ENCODE measurements at places on chromosomes 2 and 18.

DNA sequence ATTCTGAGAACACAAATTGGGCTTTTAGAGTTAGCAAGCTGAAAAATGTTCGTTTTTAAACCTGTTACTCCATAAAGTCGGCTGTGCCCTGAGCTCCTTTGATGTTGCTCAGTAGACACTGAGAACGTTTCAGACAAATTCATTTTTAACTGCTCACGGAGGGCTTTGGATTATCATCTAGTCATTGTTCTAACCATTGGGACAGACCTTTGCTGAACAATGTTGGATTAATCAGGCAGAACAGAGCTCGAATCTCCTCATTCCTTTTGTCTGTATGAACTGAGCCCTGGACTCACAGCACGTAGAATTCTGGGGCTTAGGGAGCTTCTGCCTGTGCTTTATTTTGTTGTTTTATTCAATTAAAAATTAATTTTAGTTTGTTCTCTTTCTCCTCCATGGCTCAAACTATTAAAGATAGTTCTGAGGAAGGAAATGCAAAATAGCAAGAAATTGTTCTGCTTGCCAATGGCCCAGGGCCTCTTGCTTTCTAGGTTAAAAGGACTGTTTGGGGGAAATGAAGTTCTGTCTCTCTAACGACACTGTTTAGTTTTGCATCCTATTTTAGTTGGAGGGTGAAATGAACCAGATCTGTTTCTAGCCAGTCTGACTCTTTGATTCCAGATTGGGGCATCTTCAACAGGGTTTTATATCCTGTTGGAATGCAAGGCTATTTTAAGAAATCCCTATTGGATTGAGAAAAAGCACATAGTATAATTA is 114.7 kb upstream of the CXCR4 start:
- DNase-seq: no peak

- DNase-seq: no peak
Observed at GRCh38 chr2:192196421-192197194, 1.9 kb upstream of the TMEFF2 start.

DNA sequence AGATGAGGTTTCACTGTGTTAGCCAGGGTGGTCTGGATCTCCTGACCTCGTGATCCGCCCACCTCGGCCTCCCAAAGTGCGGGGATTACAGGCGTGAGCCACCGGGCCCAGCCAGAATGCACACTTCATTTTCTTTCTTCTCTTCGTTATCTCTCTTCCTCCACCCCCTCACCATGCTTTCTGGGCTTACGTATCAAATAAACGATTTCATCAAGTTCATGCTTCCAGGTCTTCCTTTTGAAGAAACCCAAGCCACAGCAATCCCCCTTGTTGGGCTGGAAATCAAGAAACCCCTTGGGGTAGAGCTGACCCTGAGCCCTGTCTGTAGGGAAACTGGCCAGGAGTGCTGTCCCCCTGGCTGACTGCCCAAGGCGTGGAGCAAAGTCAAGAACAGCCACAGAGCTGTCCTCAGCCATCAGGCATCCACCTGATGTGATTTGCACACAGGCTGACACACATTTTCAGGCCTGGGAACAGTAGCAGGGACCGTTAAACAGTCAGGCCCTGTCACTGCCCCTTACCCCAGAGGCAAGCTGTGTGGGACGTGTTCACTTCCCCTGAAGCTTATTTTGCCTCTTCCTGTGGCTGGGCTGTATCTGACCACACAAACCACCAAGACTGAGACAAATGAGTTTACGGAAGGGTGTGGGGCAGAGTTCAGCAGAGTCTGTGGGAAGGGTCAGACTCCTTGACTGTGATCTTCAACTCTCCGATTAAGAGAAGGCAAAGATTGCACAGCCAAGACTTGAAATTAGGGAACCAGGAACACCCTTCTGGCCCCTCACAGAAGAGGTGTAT is 15.1 kb upstream of the NMUR1 start:
- no peak for DNase-seq

- DNase-seq: no peak
Observed at GRCh38 chr2:173828189-173829142, 136.7 kb downstream of the SP3 start.

GRCh38 chr2:131143803-131144202 is 38.7 kb downstream of the PLEKHB2 start:
- no peak for DNase-seq

GRCh38 chr2:114170070-114170469 is 272.4 kb upstream of the DPP10 start:
- no peak for DNase-seq

DNA sequence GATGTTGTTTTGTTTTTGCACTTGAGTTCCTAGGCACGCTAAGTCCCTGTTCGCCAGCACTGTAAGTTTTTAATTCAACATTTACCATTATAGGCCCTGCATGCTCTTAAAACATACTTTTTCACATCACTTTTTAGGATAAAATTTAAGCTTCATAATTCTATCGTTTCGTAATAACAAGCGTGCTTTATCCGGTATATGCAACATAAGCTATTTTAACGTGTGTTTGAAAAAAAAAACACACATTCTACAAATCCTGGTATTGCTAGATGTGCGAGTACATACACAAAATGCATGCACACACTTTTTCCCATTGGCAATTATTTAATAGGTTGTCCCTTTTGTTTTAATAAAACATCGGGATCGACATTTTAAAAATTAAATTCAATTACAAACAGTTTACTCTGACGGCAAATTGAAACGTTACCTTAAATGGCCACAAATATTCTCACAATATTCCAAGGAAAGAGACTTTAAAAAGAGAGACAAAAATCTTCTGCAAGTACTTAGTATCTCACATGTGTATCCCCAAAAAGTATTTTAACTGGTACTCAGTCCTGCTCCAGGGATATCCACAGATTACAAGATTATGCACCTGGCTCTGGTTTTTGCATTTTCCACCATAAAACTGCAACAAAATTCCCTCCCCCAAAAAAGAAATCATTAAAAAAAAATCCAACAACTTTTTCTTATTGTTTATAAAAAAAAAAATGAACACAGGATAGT is 1.0 kb upstream of the TCF4 start:
- DNase-seq: no peak

GRCh38 chr18:47168913-47169312 is 7.3 kb downstream of the IER3IP1 start:
- no peak for DNase-seq

DNA sequence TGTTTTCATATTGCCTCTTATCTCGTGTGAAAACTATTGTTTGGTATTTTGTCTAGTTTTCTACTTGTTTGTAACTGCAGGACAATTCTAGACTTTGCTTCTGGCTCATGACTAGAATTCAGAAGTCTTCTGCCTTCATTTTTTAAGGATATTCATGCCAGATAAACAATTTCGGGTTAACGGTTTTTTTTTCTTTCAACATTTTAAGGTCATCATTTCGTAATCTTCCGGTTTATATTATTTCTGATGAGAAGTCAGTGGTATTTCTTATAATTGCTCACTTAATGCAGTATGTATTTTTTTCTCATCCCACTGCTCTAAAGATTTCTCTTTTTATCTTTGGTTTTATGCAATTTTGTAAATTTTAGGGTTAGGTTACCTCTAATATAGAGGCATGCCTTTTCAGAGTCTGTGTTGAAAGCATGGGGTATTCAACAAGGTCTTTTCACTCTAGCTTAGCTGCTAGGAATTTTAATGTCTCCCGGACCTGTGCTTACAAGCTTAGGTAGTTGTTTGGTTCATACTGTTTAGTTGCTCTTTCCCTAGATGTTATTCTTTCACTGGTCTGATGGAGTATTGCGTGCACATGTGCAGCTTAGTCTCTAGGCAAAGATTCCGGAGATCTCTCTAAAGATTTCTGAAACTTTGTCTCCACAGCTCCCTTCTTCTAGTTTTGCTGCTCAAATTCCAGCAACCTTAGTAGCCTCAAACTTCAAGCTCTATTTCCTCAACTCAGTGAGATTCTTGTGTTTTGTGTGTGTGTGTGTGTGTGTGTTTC is 198.1 kb downstream of the MCFD2 start:
- no peak for DNase-seq

GRCh38 chr2:125707611-125708010 is 948.3 kb upstream of the GYPC start:
- DNase-seq: no peak

DNA sequence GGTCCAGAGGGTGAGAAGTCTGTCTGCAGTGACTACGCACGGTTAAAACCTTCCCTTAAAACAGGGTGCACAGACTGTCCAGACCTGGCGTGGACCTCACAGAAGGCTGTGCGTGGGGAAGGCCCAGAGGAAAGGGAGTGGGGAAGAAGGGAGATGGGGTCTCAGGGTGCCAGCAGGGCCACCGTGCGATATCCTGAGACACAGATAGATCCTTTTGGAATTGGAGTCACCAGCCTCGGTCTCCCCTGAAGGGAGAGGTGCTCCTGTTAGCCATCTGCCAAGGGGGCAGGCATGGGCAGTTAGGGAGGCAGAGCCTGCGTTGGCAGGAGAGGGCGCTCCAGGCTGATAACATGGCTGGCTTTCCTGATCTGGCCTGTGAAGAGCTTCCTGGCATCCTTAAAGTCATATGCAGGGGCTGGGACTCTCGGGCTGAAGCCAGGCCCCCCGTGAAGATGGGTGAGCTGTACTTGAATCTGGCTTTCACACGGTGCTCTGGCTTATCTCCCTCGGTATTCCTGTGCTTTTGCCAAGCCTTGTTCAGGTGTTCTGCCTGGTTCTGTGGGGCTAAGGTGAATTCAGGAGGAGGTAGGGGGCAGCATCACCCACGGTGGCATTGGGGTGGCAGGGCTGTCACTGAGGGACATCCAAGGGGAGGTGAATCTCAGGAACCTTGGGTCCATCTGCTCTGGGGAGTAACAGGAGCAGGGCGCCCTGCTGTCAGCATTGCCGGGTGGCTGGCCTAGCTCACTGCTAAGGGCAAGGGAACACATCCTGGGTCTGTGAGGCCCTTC is 107.2 kb upstream of the SMAD2 start:
- DNase-seq: no peak

GRCh38 chr2:237519506-237520245 is 32.6 kb downstream of the MLPH start:
- no peak for DNase-seq

GRCh38 chr18:37497853-37498518 is 67.6 kb downstream of the CELF4 start:
- DNase-seq: no peak

DNA sequence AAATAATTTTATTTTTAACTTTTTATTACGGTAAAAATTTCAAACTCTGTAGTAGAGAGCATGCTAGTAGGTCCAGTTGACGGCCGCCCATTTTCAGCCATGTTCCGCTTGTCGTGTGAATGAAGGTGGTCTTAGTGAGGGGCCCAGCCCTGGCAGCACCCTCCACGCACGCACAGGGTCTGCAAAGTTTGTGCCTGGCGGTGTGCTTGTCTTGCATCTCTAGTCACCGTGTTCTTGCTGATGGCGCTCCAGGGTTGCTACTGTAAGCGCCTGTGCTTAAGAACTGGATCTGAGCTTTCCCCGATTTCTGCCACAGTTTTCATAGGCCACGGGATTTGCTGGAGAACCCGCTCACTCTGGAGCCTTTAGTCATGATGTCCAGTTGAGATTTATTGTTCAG is 28.9 kb downstream of the LDLRAD4 start:
- DNase-seq: no peak

GRCh38 chr2:32941944-32942690 is 4.6 kb upstream of the LTBP1 start:
- no peak for DNase-seq

DNA sequence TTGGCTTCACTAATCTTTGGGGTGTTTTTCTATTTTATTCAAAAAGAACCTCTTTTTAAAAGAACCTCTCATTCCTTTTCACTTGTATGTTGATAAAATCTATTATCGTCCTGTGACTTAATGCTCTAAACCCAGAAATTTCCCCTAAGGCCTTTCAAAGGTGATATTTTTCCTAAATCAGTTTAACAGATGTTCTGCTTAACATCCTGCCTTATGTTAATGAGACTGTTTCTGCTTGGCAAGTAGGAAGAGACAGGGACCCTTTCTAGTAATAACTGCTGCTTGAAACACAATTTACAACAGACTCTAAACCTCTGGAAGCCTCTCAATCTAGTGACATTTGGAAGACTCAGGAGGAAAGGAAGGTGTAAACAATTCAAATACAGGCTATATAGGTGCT is 128.8 kb downstream of the KCNJ3 start:
- DNase-seq: no peak

GRCh38 chr2:238743243-238744065 is 104.4 kb upstream of the TWIST2 start:
- no peak for DNase-seq

GRCh38 chr2:237895544-237896506 is 36.4 kb downstream of the RAMP1 start:
- no peak for DNase-seq

DNA sequence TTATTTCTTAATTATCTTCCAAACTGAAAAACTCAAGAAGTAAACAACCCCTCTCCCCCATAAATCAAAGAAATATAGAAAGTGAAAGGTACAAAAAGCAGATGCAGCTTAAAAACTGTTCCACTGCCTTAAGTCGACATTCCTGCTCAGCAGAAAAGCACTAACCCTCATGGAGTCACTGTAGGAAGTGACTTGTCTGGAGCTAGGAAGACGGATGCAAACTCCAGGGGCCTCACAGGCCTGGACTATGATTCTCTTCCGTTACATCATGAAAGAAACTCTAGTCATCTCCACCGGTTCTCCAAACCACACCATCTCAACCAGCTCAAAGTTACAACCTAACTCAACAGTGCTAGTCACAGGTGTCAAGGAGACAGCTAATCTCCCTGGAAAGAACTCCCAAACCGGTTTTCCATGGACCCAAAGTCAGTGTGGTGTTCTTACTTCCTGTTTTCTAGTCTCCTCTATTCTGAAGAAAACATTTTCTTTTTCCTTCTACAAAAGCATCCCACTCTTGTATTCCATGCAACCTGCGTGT is 128.4 kb downstream of the PIEZO2 start:
- no peak for DNase-seq

DNA sequence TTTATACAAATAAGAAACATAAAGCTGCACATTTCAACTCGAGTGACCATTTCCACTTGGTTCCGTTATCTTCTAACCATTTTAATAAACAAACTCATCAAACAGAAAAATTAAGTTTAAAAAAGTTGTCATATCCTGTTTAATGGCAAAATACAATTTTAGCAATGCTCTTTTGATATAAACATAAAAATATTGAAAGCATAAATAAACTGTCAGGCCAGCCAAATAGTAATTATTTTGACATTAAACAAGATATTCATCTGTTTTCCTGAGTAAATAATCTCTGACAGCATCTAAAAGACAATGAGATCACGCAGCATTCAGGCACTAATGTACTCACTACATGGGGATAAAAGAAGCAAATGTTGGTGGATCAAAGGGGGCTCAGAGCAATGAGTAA is 145.3 kb upstream of the ATP5MC3 start:
- no peak for DNase-seq

DNA sequence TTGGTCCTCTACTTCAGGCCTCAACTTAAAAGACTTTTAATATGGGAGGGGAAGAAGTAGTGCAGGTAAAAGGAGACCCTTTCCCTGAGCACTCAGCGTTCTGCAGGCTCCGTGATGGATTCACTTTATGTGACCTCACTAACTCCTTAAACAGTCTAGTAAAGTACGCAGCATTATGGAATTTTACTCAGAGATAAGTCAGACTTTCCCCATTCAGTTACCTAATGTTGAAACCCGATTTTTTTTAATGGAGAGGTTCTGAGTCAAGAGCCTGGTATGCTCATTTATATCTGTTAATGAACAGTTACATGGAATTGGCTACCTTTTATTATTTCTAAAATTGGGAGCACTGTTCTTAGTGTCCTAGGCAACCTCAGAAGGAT is 34.1 kb downstream of the RASGRP3 start:
- DNase-seq: no peak

GRCh38 chr2:43332653-43333052 is 106.2 kb upstream of the ZFP36L2 start:
- no peak for DNase-seq

Data from mesothelial cell of epicardium (in vitro differentiated cells).